Subcutaneous preadipocyte (primary cell): ENCODE measurements at places on chromosomes 3 and 15. TPM values are rescaled to one million over a fixed set of nuclear protein-coding genes. Genes with fewer than 3 reads are reported as not detected.

RETNLB gene
- not detected in 2 replicates for total RNA-seq

PRTG gene
- 5.7 and 5.9 TPM in 2 replicates for total RNA-seq

GP5 gene
- total RNA-seq: under 0.01 TPM in 1 of 2 replicates, not detected in the other

ST8SIA2 gene
- total RNA-seq: not detected in 2 replicates

CKMT1A gene
- not detected in 2 replicates for total RNA-seq

ASB7 gene
- total RNA-seq: 11.0 and 13.5 TPM in 2 replicates

GOLGA8T gene
- total RNA-seq: not detected in 2 replicates

GP9 gene
- not detected in 2 replicates for total RNA-seq

CPA3 gene
- total RNA-seq: not detected in 2 replicates

CACNA2D3 gene
- total RNA-seq: under 0.01 TPM in 1 of 2 replicates, not detected in the other

C3orf70 gene
- 1.1 and 1.4 TPM in 2 replicates for total RNA-seq

SCN11A gene
- under 0.01 TPM in 1 of 2 replicates, not detected in the other for total RNA-seq

TRIM69 gene
- total RNA-seq: 12.1 and 13.6 TPM in 2 replicates

IP6K1 gene
- 33.4 and 35.6 TPM in 2 replicates for total RNA-seq

MAGEL2 gene
- total RNA-seq: not detected in 2 replicates

IQCF6 gene
- not detected in 2 replicates for total RNA-seq

LRRN1 gene
- not detected in 2 replicates for total RNA-seq

GOLGA8G gene
- total RNA-seq: not detected in 2 replicates

RLBP1 gene
- total RNA-seq: not detected in 2 replicates

TUSC7 gene
- not detected in 2 replicates for total RNA-seq

LMCD1 gene
- total RNA-seq: 3.3 and 19.1 TPM in 2 replicates
